ENCODE measurements at places on chromosomes 3 and 15.

GRCh38 chr3:122030381-122031122 lies 8.5 kb upstream of the ILDR1 start:
- peak; percentile 7 for DNase-seq

- no peak for DNase-seq
Observed at GRCh38 chr3:113794526-113794925, 44.1 kb upstream of the GRAMD1C start.

- no peak for DNase-seq
Observed at GRCh38 chr15:80876348-80876674, 97.1 kb downstream of the CEMIP start.

- peak; percentile 41 for DNase-seq
Observed at GRCh38 chr3:129315223-129315997, 36.7 kb downstream of the HMCES start.

DNA sequence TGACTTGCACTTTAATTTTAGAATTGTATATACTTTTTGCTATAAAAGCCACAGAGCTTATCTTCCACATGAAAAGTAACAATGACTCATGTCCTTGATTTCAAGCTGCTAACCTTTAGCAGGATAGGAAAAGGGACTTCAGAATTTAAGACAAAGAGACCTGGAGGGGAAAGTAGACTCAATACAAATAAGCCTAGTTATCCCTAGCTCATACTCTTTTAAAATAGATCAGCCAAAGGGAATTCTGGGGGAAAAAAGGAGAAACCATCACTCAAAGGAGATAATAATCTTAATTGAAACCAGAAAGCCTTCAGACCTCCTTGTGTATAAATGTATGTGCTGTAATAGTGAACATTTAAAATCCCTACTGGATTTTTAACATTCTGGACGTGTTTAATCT lies 930.3 kb downstream of the NTRK3 start:
- no peak for DNase-seq

DNA sequence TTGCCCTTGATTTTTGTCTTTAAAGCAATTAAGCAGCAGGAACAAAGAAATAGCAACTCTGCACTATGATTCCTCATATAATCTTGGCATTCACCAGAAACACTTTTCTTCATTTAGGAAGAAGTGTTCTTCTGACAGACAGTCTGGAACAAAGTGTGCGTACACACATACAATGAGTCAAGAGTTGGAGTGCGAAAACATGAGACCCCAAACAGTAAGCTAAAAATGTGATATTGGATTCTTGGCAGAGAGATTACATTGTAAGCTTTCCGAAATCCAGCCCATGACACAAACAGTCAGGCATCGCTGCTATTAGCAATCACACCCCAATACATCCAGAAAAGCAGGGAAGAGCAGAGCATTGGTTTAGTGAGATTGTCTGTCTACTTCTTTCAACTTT lies 306.7 kb upstream of the TBC1D5 start:
- DNase-seq = no peak

GRCh38 chr3:133491481-133492059 lies 81.9 kb upstream of the CDV3 start:
- no peak for DNase-seq

GRCh38 chr3:193701953-193702635 lies 109.1 kb downstream of the OPA1 start:
- no peak for DNase-seq

- DNase-seq = no peak
Observed at GRCh38 chr15:69974321-69974720, 123.4 kb downstream of the TLE3 start.

GRCh38 chr3:109161487-109162123 lies 25.1 kb downstream of the C3orf85 start:
- DNase-seq = no peak

DNA sequence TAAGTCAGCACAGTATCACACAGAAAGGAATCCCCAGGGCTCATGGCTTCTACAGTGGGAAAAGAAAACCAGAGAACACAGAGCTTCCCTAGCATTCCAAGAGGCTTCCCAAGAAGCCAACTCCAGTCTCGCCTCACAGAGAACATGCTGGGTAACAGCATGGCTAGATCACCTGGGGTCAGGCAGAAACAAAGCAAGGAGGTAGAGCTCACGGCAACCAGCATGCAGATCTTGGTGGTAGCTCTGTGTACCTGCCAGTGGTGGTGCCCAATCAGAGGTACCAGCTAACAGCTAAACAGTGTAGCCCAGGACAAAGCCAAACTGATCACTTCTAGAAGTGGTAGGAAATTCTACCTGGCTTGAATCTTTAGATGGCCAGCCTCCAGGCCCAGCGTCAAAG lies 31.3 kb downstream of the POLQ start:
- no peak for DNase-seq

DNA sequence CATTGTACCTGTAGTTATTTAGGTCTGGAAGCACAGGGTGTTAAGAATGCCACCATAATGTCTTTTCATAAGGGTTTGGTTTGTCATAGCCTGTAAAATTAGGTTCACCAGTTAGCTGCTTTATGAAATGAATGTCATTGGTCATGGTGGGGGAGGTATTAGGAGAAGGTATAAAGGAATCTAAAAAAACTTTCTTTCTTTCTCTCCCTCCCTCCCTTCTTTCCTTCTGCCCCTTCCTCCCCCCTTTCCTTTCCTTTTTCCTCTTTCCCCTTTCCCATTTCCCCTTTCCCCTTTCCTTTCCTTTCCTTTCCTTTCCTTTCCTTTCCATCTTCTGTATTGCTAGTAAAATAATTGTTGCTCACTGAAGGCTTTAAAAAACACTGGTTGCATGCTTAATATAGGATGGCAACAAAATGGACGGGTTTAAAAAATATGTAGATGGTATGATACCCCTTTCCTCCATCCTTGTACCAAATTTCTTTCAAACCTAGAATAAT lies 9.6 kb downstream of the ATP2C1 start:
- no peak for DNase-seq

- no peak for DNase-seq
Observed at GRCh38 chr15:62035256-62035924, 24.9 kb downstream of the VPS13C start.

DNA sequence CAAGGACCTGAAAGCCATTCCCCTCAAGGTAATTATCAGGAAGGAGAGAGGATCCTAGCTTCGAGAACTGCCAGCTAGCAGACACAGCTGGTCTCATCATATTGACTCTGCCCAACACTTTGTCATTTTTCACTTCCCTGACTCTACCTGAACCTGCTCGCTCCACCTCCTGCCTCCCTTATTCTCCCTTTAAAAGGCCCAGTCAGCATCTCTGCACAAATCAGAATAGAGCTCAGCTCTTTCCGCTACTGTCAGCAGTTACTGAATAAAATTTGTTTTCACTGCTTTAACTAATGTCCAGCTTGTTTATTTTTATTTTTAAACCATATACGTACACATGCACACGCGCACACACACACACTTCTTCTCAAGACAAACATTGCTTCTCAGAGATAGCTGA lies 57.2 kb upstream of the MCF2L2 start:
- DNase-seq = no peak

DNA sequence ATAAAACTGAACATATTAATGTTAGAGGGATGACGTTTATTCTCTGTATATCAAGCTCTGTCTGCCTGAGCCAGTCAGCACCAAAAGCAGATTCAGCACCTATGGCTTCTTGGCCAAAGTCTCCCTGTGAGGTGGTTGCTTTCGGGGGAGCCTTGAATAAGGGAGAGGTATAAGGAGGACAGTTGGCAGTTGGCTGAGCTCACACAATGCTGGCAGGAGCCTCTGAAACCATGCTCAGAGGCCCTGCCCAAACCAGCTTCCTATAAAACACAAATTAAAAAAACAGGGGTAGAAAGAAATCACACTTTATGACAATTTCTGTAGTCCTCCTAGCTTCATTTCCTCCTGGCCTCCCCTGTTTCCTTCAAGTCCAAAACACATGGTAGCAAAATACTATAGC lies 18.8 kb downstream of the ARHGEF3 start:
- DNase-seq = no peak

DNA sequence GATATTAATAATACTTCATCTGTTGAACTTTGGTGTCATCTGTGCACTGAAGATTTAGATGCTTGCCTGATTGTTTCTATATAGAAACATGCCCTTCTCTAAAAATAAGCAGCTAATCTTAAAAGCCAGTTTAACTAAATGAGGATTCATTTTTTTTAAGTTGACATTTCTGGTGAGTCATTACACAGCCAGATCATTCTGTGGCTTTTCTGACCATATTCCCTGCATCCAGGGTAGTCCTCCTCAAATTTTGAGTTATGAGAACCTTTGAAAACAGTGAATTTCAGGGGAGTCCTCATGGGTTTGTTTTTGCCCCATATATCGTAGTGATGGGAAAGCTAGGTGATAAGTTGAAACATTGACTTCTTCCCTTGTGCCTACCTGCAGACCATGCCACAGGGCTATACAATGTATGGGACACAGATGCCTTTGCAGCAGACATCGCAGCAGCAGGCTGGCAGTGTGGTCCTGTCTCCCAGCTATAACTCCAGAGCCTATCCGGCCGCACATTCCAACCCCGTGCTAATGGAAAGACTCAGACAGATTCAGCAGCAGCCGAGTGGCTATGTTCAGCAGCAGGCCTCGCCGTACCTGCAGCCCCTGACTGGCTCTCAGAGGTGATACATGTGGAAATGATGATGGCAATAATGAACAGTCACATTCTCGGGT lies 26.5 kb upstream of the P2RY12 start:
- DNase-seq = no peak

DNA sequence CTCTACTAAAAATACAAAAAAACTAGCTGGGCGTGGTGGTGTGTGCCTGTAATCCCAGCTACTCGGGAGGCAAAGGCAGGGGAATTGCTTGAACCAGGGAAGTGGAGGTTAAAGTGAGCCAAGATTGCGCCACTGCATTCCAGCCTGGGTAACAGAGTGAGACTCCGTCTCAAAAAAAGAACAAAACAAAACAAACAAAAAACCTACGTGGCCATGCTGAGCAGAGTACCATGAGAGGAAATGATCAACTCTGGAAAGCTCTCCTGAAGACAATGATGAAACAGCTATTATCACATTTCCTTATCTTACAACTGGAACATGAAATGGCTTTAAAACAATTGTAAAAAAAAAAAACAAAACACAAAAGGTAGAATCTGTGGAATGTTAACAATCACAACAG lies 75.2 kb downstream of the CHSY1 start:
- DNase-seq = no peak

GRCh38 chr3:121629601-121630000 lies 31.1 kb downstream of the HCLS1 start:
- no peak for DNase-seq

GRCh38 chr3:64975147-64975546 lies 287.3 kb upstream of the ADAMTS9 start:
- no peak for DNase-seq
